Ascending aorta (tissue), 2 donors: ENCODE measurements at places on chromosomes 6 and 20. TPM values are rescaled to one million over a fixed set of nuclear protein-coding genes. Genes with fewer than 3 reads are reported as not detected.

RCAN2 gene
- 83.4 TPM for total RNA-seq

KCNG1 gene
- total RNA-seq = 6.6 TPM

PRELID3B gene
- 13.4 TPM for total RNA-seq

TPBG gene
- total RNA-seq = 60.1 TPM

- DNase-seq = no peak
Measured at GRCh38 chr20:708956-709355, 33.4 kb upstream of the SCRT2 start.

DNA sequence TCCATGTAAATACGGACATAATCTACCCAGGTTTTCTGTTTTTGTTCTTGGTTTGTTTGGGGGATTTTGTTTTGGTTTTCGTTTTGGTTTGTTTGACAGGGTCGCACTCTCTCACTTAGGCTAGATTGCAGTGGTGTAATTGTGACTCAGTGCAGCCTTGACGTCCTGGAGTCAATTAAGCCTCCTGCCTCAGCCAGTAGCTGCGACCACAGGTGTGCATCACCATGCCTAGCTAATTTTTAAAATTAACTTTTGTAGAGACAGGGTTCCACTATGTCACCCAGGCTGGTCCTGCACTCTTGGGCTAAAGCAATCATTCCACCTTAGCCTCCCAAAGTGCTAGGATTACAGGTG lies 37.8 kb upstream of the EYA4 start:
- DNase-seq = no peak

DNA sequence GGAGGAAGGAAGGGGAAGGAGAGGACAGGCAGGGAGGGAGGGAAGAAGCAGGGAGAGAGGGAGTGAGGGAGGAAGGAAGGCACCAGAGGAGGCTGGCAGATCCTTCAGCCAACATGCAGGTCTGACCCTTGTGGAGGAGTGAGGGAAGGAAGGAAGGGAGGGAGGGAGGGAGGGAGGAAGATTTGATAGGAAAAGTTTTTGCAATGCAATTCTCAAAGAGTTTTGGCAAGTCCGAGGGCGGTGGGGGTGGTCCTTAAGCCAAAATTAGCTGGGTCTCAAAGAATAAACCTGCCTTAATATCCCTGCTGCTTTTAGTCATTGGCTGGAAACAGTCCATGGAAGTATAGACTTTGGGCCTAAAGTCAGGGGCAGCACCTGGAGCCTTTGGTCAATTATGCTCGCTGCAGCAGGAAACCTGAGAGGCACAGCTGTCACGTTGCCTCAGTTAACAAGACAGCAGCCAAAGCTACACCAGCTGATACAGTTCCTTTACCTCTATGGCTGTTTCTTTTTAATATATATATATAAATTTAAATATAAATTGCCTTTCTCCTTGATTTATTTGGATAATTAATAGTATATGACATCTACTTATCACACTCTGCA lies 115.7 kb upstream of the RALGAPA2 start:
- DNase-seq = no peak

GRCh38 chr6:138105880-138106664 lies 1.1 kb downstream of the PERP start:
- no peak for DNase-seq

- DNase-seq = no peak
Measured at GRCh38 chr6:17331238-17331637, 50.1 kb downstream of the RBM24 start.

DNA sequence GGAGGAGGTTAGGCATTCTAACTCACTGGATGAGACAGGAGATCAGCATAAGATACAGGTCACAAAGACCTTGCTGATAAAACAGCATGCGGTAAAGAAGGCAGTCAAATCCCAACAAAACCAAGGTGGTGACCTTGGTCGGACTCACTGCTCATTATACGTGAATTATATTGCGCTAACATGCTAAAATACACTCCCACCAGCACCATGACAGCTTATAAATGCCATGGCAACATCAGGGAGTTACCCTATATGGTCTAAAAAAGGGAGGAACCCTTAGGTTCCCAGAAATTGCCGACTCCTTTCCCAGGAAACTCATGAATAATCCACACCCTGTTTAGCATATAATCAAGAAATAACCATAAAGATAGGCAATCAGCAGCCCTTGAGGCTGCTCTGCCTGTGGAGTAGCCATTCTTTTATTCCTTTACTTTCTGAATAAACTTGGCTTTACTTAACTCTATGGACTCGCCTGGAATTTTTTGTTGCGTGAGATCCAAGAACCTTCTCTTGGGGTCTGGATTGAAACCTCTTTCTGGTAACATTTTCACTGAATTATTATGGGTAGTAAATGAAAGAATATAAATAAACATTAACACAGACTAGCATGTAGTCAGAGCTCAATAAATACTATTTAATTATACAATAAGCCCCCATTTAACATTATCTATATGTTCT lies 3.0 kb upstream of the LAMA4 start:
- DNase-seq = no peak

DNA sequence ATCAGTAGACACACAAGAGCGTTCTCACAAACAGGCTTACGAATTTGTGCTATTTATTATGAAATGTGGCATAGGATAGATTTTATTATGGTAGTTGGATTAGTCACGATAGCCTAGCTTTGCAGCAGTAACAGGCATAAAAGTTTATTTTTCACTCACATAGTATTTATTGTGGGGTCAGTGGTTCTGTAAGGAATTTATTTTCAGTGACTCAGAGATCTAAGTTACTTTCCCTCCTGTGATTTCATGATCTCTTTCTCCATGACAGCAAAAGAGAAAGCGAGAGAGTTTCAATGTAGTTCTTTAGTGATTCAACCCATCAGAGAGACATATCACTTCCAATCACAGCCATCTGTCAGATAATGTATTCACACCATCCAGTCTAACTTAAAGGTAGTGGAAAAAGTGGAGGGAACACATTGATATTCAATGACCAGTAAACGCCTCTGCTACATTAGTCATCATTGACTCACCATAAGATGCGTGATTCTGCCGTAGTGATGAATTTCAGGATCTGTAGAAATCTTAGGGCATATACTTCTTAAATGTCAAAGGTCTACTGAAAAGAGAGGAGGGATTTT lies 605.5 kb downstream of the HDGFL1 start:
- DNase-seq = no peak

- DNase-seq = no peak
Measured at GRCh38 chr20:51036827-51037531, 14.1 kb upstream of the KCNG1 start.

DNA sequence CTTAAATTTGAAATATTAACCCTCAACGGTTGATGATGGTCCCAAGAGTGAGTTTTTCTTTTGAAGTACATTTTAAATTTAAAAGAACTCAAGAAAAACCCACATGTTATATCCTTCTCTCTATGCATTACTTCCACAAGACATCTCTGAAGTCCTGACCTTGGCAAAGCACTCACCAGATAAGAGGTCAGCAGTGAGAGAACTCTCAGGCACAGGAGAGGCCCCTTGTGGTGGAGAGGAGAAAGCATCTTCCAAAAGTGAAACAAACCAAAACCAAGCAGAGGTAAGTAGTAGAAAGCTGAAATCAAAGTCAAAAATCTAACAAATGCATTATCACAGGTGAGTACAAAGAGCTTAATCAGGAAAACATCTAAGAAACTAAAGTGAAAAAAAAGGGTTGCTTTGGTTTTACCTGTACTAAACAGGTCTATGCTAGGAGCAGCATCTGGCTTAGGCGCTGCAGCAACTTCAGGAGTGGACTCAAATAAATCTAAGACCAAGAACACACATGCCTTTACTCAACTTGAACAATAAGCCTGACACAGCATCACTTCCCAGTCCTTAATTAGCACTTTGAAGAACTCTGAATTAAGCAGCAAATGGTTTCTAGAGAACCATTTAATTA lies 80.5 kb downstream of the PRSS35 start:
- no peak for DNase-seq
